ENCODE measurements at places on chromosomes 11 and 22. TPM values are rescaled to one million over a fixed set of nuclear protein-coding genes. Genes with fewer than 3 reads are reported as not detected.

- no peak for DNase-seq
These were observed 57.4 kb downstream of the JAM3 start for GRCh38 chr11:134126217-134126822.

DNA sequence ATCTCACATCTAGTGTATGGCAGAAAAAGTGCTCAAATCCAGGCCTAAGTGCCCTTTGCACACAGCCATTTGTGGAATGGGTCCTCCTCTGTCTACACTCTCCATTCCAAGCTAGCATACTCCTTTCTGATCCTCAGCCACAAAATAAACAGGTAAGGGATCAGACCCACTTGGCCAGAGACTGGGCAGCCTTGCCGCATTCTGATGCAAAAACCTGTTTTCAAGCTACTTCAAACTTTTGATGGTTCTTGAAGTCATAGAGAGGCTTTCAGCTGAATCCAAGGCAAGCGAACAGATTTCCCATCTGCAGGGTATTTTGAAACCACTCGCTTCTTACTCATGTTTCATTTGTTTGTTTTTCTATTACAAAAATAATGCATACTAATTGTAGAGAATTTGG is 136.6 kb upstream of the NAV2 start:
- no peak for DNase-seq

GRCh38 chr11:6646576-6646917 is 9.1 kb downstream of the DCHS1 start:
- DNase-seq: peak; percentile 94

DNA sequence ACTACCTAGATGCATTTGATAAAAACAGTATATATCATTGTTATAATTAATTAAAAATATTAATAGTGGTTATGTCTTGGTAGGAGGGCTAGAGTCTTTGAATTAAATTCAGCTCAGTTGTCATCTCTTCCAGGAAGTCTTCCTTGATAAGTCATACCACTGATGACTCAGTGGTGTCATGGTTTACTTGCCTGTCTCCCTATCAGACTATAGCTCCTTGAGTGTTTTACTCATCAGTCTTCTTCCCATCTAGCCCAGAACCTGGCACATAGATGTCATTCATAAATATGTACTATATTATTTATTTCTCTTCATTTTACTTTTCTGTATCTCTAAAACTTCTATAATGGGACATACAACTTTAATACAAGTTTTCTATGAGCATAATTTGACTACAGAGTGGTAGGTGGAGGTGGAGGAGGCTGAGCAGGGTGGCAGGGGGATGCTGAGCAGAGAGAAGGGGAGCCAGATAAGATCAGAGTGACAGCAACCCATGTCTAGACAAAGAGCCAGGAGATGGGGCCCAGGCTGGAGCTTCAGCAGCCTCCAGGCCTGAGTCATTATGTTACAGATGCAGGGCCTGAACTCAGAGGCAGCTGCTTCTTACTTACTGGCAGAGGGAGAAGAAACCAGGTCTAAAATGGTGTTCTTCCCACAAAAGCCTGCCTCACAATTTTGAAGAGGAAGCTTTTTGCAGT is 82.3 kb upstream of the PHOX2A start:
- DNase-seq: no peak

DNA sequence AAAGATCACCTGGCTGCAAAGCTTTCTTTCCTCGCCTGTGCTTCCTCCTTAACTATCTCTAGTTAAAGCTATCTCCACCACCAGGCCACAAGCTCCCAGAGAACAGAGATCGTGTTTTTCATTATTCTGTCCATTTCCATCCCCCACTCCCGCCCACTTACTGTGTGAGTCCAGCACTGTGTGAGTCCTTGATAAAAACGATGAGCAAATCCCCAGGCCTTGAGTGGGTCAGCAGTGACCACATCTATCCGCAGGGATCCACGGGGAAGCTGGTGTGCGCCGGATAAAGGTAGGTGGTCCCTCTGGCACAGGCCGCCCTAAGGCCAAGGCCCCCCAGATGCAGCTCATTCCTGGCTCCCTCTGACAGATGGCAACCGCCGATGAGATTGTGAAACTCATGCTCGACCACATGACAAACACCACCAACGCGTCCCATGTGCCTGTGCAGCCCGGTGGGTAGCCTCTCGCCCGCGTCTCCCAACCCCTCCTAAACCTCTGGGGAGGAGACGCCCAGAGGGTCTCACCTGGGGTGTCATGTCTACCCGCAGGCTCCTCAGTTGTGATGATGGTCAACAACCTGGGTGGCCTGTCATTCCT is 9.3 kb downstream of the TKFC start:
- DNase-seq: no peak

DNA sequence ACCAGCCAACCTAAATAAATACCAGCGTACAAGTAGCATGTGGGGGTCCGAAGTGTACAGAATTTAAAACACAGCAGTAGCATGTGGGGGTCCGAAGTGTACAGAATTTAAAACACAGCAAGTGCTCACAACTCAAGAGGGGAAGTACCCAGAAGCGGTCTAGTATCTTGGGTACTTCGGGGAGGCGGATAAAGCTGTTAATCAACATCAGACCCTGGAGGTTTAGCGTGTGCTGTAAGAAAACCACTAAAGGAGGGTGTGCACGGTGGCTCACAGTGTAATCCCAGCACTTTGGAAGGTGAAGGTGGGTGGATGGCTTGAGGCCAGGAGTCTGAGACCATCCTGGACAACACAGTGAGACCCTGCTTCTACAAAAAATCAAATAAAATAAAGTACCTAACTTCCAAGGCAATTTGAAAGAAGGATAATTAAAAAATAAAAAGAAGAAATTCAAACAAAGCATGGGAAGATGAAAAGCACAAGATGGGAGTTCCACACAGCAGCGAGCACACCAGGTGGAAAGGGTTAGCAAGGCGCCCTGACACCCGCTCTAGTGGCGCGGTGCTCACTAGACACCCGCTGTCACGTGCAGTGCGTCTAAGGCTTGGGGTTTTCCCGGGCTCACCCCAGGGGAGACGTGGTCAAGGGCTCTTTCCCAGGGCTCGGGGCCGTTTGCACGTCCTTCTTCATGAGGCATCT is 35.0 kb upstream of the MOB2 start:
- DNase-seq: no peak

GRCh38 chr22:26273011-26273675 is 103.9 kb downstream of the SEZ6L start:
- no peak for DNase-seq

- DNase-seq: no peak
These were observed 5.2 kb downstream of the FXYD2 start for GRCh38 chr11:117819096-117820040.

DNA sequence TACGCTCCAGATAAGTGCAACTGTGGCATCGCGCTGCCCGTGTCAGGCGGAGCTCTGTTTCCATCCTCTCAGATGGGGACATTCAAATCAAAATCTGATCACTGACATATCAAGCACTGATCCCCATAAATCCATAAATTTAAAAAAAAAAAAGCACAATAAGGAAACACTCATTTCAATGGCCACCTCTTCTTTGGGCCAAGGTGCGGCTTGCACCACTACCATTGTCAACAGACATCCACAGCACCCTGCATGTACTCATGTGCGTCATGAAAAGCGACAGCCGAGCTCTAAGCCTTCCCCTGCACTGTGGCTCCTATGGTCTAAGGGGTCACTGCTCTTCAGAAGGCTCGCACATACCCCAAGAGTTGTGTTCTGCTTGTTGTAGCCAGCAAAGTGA is 26.7 kb upstream of the SERPIND1 start:
- no peak for DNase-seq

DNA sequence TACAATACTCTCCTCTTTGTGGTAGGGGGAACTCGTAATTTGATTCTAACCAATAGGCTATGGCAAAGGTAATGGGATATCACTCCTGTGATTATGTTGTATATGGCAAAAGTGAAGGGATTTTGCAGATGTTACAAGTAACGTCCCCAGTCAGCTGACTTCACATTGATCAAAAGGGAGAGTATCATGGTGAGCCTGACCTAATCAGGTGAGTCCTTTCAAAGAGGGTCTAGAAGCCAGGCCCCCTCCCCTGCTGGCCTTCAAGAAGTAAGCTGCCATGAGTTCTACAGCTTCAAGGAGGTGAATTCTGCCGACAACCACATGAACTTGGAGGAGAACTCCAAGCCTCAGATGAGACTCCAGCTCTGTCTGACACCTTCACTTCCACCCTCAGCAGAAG is 20.0 kb downstream of the TBRG1 start:
- no peak for DNase-seq

DNA sequence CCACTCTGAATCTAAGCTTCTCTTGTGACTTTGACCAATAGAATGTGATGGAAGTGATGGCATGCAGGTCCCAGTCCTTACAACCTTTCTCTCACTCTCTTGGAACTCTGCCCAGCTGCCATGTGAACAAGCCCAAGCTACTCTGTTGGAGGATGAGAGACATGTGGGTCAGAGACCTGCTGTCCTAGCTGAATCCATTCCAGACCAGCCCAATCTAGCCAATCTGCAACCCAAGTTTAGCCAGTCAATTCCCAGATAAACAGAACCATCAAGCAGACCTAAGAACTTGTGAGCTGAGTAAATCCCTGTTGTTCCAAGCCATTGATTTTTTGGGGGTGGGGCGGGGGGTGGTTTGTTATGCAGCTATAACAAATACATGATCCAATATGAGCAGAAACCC is 69.2 kb upstream of the GRK3 start:
- DNase-seq: no peak

DNA sequence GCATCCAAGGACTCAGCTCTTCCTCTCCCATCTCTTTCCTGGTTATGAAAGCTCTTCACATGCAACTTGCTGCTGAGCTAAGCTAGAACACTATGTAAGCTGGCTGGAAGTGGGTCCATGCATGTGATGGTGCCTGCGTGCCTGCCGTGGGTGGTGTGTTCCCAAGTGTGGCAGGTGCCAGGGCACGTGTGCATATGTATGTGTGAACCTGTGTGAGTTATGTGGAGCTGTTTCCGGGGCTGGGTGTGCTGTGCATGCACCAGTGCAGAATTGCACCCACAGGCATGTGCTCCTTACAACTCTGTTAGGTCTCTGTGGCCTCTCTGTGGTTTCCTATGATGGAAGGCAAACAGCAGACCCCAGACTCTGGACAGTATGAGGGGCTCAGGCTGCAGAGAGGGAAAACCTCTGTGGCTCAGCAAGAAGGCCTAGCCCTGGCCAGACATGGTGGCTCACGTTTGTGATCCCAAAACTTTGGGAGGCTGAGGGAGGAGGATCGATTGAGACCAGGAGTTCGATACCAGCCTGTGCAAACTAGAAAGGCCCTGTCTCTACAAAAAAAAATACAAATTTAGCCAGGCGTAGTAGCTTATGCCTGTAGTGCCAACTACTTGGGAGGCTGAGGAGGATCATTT is 4.1 kb upstream of the P2RY6 start:
- DNase-seq: peak; percentile 28

GRCh38 chr11:72780296-72781062 is 13.4 kb downstream of the STARD10 start:
- no peak for DNase-seq

DNA sequence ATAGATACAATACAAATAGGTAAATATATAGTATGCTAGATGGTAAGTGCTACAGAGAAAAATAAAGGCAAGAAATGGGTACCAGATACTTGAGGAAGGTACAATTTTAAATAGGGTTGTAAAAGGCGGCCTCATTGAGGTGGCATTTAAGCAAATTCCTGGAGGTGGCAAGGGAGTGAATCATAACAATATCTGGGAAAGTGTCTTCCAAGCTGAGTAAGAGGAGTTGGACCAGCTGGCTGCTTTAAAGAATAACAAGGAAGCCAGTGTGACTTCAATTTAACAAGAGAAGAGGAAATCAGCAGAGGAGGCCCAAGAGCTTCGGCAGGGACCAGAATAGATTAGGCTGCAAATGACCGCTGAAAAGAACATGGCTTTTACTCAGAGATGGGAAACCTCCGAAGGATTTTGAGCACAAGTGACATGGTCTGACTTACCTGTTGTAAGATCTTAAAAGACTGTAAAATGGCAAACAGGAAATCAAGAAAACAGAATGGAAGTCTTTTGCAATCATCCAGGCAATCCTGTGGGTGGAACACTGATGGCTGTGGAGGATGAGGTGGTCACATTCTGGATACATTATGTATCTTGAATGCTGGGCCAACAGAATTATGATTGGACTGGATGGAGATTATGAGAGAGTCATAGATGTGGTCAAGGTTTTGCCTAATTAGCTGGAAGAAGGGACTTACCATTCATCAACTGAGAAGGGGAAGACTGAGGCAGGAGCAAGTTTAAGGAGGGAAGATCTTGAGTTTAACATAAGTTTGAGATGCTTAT is 77.2 kb downstream of the RDX start:
- no peak for DNase-seq

- no peak for DNase-seq
These were observed 1.1 kb downstream of the RBFOX2 start for GRCh38 chr22:36027579-36027934.

- no peak for DNase-seq
These were observed 75.7 kb downstream of the CYB5R2 start for GRCh38 chr11:7597620-7598019.

- DNase-seq: no peak
These were observed 45.0 kb downstream of the FBLN1 start for GRCh38 chr22:45547731-45548130.

- DNase-seq: no peak
These were observed 4.4 kb downstream of the MUC5AC start for GRCh38 chr11:1162138-1162475.

GRCh38 chr22:27613099-27614005 is 188.2 kb downstream of the MN1 start:
- no peak for DNase-seq

GRCh38 chr11:128285321-128285720 is 302.0 kb downstream of the ETS1 start:
- DNase-seq: no peak

GRCh38 chr11:74819400-74819799 is 70.8 kb downstream of the RNF169 start:
- no peak for DNase-seq

GRCh38 chr11:66014804-66015453 is 3.1 kb downstream of the CST6 start:
- no peak for DNase-seq

GRCh38 chr22:35842954-35843353 is 125.3 kb downstream of the APOL5 start:
- no peak for DNase-seq

DNA sequence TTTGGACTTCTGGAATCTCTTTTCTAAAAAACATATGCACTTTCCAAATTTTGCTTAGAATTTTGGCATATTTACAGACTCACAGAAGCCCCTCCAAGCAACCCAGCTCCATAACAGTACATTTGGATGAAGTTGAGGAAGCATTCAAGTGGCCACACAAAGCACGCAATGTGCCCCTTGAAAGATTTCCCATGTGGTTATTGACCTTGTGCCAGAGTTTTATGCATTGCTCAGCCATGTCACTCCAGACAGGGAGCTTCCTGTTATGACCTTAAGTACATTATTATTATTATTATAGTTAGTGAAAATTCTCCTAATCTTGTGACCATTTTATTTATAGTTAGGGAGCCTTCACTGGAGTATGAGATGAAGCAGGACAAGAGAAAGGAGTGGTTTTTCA is 35.0 kb upstream of the BDNF start:
- DNase-seq: no peak

ASPHD2 gene
- 2.2 TPM for total RNA-seq

SHANK2 gene
- 11.0 TPM for total RNA-seq

MN1 gene
- 6.1 TPM for total RNA-seq

CDHR5 gene
- total RNA-seq: not detected

ACTN3 gene
- total RNA-seq: not detected

LRRC4C gene
- 5.6 TPM for total RNA-seq

SLC17A6 gene
- total RNA-seq: not detected

MMP13 gene
- 0.98 TPM for total RNA-seq

IFITM1 gene
- 379 TPM for total RNA-seq

C11orf71 gene
- 2.7 TPM for total RNA-seq

GRM5 gene
- total RNA-seq: not detected

APOBEC3G gene
- total RNA-seq: 8.3 TPM

TRIM49 gene
- not detected for total RNA-seq
